Cardiac muscle cell (in vitro differentiated cells and primary cell): ENCODE measurements at places on chromosomes 7 and 10. TPM values are rescaled to one million over a fixed set of nuclear protein-coding genes. Genes with fewer than 3 reads are reported as not detected.

The CRHR2 gene
- 0.77 and 0.92 TPM in 2 replicates for total RNA-seq

The OR9A2 gene
- 0.60 TPM in 1 of 2 replicates, not detected in the other for total RNA-seq

The TDRD1 gene
- total RNA-seq: not detected in 2 replicates

GRCh38 chr7:29140873-29141468 is 5.4 kb downstream of the CPVL start:
- DNase-seq: no peak

DNA sequence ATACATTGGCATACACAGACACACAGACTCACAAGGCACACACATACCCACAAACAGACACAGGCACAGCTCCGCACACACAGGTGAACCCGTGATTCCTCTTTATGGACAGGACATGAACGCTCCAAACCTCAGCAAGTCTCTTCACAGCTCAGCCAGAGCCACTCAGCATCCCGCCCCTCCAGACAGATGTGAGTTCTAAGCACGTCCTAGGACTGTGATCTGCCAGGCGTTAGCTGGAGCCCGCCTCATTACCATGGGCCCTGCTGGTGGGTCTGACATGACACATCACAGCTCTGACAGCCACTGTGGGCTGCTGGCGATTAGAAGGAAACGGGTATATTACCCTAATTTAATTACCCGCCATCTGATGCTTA is 176.7 kb upstream of the PPP2R2D start:
- no peak for DNase-seq
